COLO829 (cell line): ENCODE measurements at places on chromosomes 11 and 22.

DNA sequence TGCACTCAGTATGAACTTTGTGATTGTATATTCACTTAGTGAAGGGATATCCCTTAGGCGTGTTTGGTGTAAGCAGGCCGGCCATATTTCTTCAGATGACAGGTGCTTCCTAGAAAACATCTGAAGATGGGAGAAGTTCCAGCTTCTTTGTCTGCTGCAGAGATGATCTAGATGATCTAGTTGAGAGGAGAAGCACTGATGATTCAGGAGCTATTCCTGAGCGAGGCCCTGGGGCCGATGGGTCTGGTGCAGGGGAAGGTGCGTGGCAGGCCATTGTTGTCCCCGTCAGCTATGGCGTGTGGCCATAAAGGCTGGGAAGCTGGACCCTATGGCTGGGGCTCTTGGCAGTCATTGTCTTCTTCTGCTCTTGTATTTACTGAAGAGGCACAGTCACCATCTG lies 14.0 kb downstream of the FAM118A start:
- DNase-seq = no peak

DNA sequence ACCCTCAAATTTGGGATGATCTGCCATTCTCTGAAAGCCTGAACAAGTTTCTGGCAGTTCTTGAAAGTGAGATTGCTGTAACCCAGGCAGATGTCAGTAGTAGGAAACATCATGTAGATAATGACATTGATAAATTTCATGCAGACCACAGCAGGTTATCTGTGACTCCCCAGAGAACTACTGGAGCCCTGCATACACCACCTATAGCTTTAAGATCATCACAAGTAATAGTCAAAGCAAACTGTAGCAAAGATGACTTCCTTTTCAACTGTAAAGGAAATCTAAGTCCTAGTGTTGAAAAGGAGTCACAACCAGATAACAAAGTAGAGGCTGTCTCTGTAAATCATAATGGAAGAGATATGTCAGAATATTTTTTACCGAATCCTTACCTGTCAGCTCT lies 31.0 kb downstream of the DDIAS start:
- DNase-seq = no peak

GRCh38 chr11:33651555-33651954 lies 49.1 kb downstream of the C11orf91 start:
- no peak for DNase-seq

GRCh38 chr22:27460591-27461347 lies 340.8 kb downstream of the MN1 start:
- DNase-seq = no peak

DNA sequence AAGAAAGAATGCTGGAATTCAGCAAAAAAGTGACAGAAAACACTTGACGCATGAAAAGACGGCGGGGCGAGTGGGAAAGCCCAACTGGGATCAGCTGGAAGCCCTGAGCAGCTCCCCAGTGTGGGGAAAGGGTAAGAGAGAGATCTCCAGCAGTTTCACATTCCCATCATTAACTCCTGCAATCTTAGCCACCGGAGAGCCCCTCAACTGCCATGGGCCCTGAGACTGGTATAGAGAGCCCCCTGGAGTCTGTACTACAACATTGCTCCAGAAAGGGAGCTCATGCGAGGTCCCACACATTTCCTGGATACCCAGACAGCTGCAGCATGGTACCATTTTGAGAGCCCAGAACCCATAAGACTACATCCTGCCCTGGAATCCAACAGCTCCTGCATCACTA lies 31.1 kb downstream of the MRGPRX4 start:
- DNase-seq = peak; percentile 59

DNA sequence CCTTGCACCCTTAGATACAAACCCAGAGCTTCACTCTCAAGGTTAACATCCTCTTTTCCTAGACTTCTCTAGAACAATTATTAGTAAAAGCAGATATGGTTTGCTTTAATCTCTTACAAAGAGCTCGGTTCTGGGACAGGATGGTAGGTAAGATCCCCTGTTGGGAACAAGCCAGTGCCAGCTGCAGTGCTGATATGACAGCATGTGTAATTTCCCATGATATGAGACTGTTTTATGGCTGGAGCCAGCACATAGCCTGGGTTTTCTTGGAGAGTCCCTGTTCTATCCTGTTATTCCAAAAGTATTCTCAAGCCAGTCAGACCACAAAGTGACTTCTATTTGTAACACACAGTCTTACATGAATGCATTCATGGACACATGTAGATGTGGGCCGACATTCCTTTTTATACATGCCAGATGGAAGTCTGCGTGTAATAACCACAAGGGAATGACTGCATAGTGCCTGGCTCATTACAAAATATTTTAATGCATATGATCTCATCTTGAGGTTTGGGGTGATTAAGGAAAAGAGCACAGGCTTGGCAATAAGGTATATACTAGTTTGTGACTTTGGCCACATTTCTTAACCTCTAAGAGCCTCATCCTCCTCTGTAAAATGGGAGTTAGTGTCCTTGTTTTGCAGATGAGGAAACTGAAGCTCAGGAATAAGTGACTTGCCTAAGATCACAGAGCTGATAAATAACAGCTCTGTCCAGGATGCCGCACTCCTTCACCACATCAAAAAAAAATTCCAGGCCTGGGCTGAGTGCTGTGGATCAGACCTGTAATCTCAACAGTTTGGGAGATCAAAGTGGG lies 21.8 kb downstream of the CLMP start:
- DNase-seq = no peak

GRCh38 chr22:41818011-41818410 lies 14.9 kb upstream of the SREBF2 start:
- no peak for DNase-seq
